T-helper 17 cell (primary cell): ENCODE measurements at places on chromosomes 16 and 17.
A peak's percentile ranks its signal among the peaks of the same experiment; 100 is the strongest.

DNA sequence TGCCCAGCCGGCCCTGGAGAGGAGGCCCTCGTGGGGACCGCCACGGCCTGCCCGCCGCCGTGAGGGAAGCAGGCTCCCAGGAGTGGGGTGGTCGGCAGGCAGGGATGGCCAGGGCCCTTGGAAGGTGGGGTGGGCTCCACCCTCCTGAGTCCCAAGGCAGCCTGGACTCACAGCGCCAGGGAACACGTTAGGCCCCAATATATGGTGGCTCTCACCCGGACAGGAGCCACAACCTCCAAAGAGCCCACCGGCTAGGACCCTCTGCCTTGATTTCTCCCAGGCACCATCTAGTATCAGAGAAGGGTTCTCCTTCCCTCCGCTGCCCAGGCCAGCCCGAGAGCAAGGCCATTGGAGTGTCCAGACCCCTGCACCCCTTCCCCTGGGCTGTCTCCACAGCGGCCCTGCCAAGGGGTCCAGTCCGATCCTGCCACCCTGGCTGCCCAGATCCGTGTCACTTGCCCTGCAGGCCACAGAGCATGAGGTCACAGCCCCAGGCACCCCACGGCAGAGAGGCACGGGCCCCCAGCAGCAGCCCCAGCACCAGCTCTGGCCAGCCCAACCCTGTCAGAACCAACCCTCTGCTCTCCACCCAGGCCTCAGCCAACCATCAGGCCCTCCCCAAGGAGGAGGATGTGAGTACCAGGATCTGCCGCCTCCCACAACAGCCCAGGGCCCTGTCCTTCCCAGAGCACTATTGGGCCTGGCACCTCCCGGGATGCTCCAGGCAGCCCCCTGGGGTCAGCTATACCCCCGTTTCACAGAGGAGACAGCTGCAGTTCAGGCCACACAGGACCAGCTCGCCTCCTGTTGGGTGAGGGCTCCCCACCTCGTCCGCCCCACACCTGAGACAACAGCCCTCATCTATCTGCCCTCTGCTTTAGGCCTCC, 1.1 kb upstream of the AXIN1 start:
- H3K4me1 ChIP-seq, result peaks cover 21% of the 10 kb centered on the region
- peak overlapping the region; percentile 95 for H3K27ac ChIP-seq
- H3K27me3 ChIP-seq, result no peaks in the 10 kb centered on the region
- DNase-seq, result no peak
- peak overlapping the region; percentile 95 for H3K4me3 ChIP-seq

GRCh38 chr16:11349599-11350276, 4.5 kb downstream of the RMI2 start:
- H3K27me3 ChIP-seq, result no peaks in the 10 kb centered on the region
- peaks cover 23% of the 10 kb centered on the region for H3K4me1 ChIP-seq
- H3K27ac ChIP-seq, result no peak overlapping the region

GRCh38 chr17:78995022-78995760, 14.4 kb downstream of the CANT1 start:
- no peaks in the 10 kb centered on the region for H3K27me3 ChIP-seq
- H3K27ac ChIP-seq, result no peak overlapping the region
- H3K4me3 ChIP-seq, result no peak overlapping the region
- H3K4me1 ChIP-seq, result peaks cover 6% of the 10 kb centered on the region

GRCh38 chr17:979539-980405, at the start of gene NXN:
Gene NXN, minus strand, starts transcription at chr17:979776.
- DNase-seq, result peak; percentile 94
- H3K4me1 ChIP-seq, result peaks cover 13% of the 10 kb centered on the region
- H3K27ac ChIP-seq, result peak within 1 kb of the TSS; percentile 74
- peaks cover 2% of the 10 kb centered on the region for H3K36me3 ChIP-seq
- H3K27me3 ChIP-seq, result peaks cover 27% of the 10 kb centered on the region

- H3K36me3 ChIP-seq, result no peaks in the 10 kb centered on the region
- no peak overlapping the region for H3K4me3 ChIP-seq
- H3K4me1 ChIP-seq, result no peaks in the 10 kb centered on the region
- DNase-seq, result no peak
- H3K27me3 ChIP-seq, result peaks cover 39% of the 10 kb centered on the region
Measured at GRCh38 chr16:1286513-1287094, 22.8 kb upstream of the UBE2I start.

- H3K4me3 ChIP-seq, result no peak overlapping the region
- H3K4me1 ChIP-seq, result peaks cover 3% of the 10 kb centered on the region
- H3K36me3 ChIP-seq, result no peaks in the 10 kb centered on the region
- DNase-seq, result peak; percentile 47
Measured at GRCh38 chr16:2178321-2179106, 17.9 kb downstream of the CASKIN1 start.

DNA sequence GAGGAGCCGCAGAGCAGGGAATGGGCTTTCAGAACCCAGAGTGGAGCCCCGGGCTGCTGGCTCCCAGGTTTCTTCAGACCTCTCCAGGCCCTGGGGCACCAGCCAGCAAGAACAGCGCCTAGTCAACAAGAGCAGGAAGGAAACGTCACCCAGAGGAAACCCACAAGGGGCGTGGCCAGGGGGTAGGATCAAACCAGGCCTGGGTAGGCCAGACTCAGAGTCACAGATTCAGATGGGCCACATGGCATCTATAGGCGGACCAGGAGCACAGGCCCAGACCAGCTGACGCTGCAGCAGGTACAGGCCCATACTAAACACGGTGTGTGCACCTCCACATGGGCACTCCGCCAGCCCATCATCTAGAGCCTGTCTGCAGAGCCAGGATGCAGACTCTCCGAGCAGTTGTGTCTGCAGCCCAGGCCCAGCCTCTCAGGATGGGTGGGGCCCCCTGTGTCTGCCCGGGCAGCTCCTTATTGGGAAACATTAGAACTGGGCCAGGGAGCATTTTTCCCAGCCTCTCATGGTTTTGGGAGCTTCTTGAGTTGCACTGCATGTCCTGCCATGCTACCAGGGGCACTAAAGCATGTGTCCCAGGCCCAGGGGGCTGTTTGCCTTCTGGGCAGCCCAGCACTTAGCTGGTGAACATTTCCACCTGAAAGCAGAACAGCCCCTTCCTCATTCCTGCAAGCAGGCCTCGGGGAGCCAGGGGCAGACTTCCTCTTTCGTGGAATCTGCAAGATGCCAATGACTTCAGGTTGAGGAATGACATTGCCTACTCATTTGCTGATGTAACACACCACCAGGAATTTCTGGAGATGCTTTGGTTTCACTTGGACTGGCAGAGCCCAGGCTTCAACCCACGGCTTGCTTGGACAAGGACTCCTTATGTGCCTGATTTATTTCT, at the start of gene NLRP1:
Gene NLRP1 (minus strand): TSS at position 127 of the 904 bp plus-strand sequence. CDS start 552 bp downstream, outside the sequence.
- DNase-seq, result peak; percentile 79
- no peaks in the 10 kb centered on the region for H3K27me3 ChIP-seq
- peaks cover 46% of the 10 kb centered on the region for H3K4me1 ChIP-seq
- peak within 1 kb of the TSS; percentile 97 for H3K4me3 ChIP-seq
- peaks cover 4% of the 10 kb centered on the region for H3K36me3 ChIP-seq
- H3K27ac ChIP-seq, result peak within 1 kb of the TSS; percentile 99

DNA sequence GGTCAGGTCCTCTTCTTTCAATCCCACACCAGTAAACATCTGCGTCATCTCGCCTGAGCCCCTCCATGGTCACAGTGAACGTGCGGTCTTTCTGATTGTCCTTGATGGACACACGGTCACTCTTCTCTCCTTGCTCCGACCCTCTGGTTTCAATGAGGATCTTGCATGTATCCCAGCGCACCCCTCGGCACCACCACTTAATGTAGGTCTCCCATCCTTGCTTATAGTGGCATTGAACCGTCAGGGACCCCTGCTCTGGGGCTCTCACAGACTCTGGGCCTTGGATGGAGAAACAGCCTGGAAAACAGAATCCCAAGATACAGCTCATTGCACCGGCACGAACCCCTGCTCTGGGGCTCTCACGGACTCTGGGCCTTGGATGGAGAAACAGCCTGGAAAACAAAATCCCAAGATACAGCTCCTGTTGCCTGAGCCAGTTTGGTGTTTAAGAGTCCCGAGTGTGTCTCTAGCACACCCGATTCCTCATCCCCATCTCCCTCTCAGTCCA, 5.4 kb downstream of the CD300LB start:
- no peak overlapping the region for H3K27ac ChIP-seq
- peaks cover 3% of the 10 kb centered on the region for H3K4me1 ChIP-seq
- peaks cover 76% of the 10 kb centered on the region for H3K27me3 ChIP-seq
- H3K36me3 ChIP-seq, result peaks cover 3% of the 10 kb centered on the region

GRCh38 chr17:39700148-39700987, 504 bp downstream of the ERBB2 start:
- no peak overlapping the region for H3K27ac ChIP-seq
- H3K4me1 ChIP-seq, result peaks cover 7% of the 10 kb centered on the region
- no peak overlapping the region for H3K4me3 ChIP-seq
- peaks cover 9% of the 10 kb centered on the region for H3K36me3 ChIP-seq

DNA sequence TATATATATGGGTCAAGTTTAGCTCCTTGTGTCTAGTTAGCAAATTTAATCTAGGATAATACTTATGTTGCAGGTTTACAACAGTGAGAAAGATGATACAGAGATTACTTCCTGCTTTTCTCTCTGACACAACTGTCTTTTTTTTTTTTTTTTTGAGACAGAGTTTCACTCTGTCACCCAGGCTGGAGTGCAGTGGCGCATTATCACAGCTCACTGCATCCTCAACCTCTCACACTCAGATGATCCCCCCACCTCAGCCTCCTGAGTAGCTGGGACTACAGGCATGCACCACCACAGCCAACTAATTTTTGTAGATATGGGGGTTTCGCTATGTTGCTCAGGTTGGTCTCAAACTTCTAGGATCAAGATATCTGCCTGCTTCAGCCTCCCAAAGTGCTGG, 706.9 kb upstream of the SOX9 start:
- H3K4me1 ChIP-seq, result no peaks in the 10 kb centered on the region
- H3K36me3 ChIP-seq, result no peaks in the 10 kb centered on the region
- no peak overlapping the region for H3K4me3 ChIP-seq
- H3K27me3 ChIP-seq, result no peaks in the 10 kb centered on the region
- H3K27ac ChIP-seq, result no peak overlapping the region

GRCh38 chr16:11780991-11781680, 15.9 kb downstream of the ZC3H7A start:
- H3K36me3 ChIP-seq, result no peaks in the 10 kb centered on the region
- DNase-seq, result no peak
- no peaks in the 10 kb centered on the region for H3K27me3 ChIP-seq
- peak overlapping the region; percentile 47 for H3K4me3 ChIP-seq

GRCh38 chr17:27956601-27957445, 63.7 kb upstream of the LYRM9 start:
- peaks cover 29% of the 10 kb centered on the region for H3K27me3 ChIP-seq
- no peak overlapping the region for H3K27ac ChIP-seq
- peaks cover 4% of the 10 kb centered on the region for H3K36me3 ChIP-seq
- no peak overlapping the region for H3K4me3 ChIP-seq

- no peaks in the 10 kb centered on the region for H3K27me3 ChIP-seq
- H3K27ac ChIP-seq, result peak overlapping the region; percentile 49
- no peak overlapping the region for H3K4me3 ChIP-seq
Measured at GRCh38 chr17:1174263-1174880, 5.4 kb downstream of the ABR start.

- H3K27ac ChIP-seq, result peak overlapping the region; percentile 27
- no peaks in the 10 kb centered on the region for H3K27me3 ChIP-seq
- peaks cover 11% of the 10 kb centered on the region for H3K4me1 ChIP-seq
- DNase-seq, result no peak
Measured at GRCh38 chr16:68873635-68874471, 30.5 kb downstream of the TANGO6 start.

DNA sequence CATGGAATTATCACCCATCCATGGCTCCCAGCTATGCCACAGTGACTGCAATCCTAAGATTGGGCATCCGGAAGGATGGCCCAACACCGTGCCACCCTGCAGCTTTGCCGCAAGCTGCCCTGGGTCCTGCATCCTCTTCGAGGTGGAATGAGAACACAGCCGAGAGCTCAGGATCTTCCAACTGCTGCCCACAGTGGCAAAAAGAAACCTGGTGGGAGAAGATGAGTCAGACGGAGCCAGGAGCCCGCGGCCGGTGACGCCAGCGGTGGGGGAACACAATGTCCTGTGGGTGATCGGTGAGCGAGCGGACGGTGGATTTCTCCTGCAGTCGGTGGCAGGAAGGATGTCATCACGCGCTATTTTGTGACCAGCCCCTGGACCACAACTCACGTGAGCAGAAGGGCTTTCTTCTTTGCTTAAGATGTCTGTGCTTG, 20.1 kb downstream of the CD7 start:
- H3K27me3 ChIP-seq, result no peaks in the 10 kb centered on the region
- peak overlapping the region; percentile 94 for H3K4me3 ChIP-seq
- peaks cover 53% of the 10 kb centered on the region for H3K4me1 ChIP-seq
- peak; percentile 80 for DNase-seq

GRCh38 chr16:85750827-85751697, at the start of gene C16orf74:
Gene C16orf74, minus strand, starts transcription at chr16:85751096. Its CDS starts 15,879 bp downstream, at chr16:85735217.
- H3K4me3 ChIP-seq, result peak within 1 kb of the TSS; percentile 89
- peaks cover 3% of the 10 kb centered on the region for H3K36me3 ChIP-seq
- H3K4me1 ChIP-seq, result peaks cover 3% of the 10 kb centered on the region
- H3K27me3 ChIP-seq, result peaks cover 40% of the 10 kb centered on the region
- H3K27ac ChIP-seq, result no peak within 1 kb of the TSS
- no peak for DNase-seq

GRCh38 chr17:31373150-31374093, 18.1 kb upstream of the RAB11FIP4 start:
- H3K36me3 ChIP-seq, result peaks cover 2% of the 10 kb centered on the region
- H3K27me3 ChIP-seq, result no peaks in the 10 kb centered on the region
- no peak overlapping the region for H3K4me3 ChIP-seq
- no peak for DNase-seq

- H3K4me1 ChIP-seq, result peaks cover 29% of the 10 kb centered on the region
- no peak overlapping the region for H3K27ac ChIP-seq
- peak overlapping the region; percentile 21 for H3K4me3 ChIP-seq
Measured at GRCh38 chr16:25040543-25040942, 25.4 kb upstream of the ARHGAP17 start.

DNA sequence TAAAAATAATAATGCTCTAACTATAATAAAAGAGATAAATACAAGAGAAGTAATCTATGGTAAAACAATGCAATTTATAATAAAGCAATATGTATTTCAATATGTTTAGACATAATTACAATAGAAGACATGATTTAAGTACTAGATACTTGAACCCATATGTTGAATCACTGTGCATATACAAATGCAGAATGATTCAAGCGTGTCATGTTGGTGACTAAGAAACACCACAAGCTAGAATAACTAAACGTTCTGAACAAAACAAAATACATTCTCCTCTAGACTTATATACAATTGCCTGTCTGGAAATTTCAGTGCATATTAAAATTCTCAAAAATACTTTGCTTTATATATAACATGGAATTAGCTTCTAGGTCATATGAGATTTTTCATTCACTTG, 11.2 kb downstream of the TADA2A start:
- H3K36me3 ChIP-seq, result peaks cover 10% of the 10 kb centered on the region
- no peaks in the 10 kb centered on the region for H3K27me3 ChIP-seq
- peaks cover 5% of the 10 kb centered on the region for H3K4me1 ChIP-seq
- H3K4me3 ChIP-seq, result no peak overlapping the region
- H3K27ac ChIP-seq, result no peak overlapping the region

DNA sequence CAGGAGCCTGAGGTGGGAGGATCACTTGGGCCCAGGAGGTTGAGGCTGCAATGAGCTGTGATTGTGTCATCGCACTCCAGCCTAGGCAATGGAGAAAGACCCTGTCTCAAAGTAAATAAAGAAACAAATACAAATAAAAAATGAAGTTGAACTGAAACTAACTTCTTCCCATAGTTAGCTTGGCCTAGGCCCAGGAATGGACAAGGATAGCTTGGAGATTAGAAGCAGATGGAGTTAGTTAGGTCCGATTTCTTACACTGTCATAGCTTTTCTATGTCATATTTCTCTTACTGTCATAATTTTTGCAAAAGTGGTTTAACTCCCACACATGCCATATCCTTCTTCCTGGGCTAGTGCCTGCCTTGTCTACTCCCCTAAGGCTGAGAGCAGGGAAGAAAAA, 154.7 kb upstream of the CACNG3 start:
- no peak overlapping the region for H3K4me3 ChIP-seq
- no peak overlapping the region for H3K27ac ChIP-seq
- no peaks in the 10 kb centered on the region for H3K27me3 ChIP-seq
- peaks cover 15% of the 10 kb centered on the region for H3K4me1 ChIP-seq
- no peak for DNase-seq
- peaks cover 8% of the 10 kb centered on the region for H3K36me3 ChIP-seq

GRCh38 chr17:21004016-21004930, 38.5 kb downstream of the USP22 start:
- no peak overlapping the region for H3K27ac ChIP-seq
- no peak for DNase-seq
- no peaks in the 10 kb centered on the region for H3K27me3 ChIP-seq
- peaks cover 10% of the 10 kb centered on the region for H3K4me1 ChIP-seq
